ENCODE measurements at places on chromosomes 5 and 9.

- no peak for DNase-seq
Observed at GRCh38 chr5:66344544-66344943, 200.4 kb downstream of the SREK1 start.

- no peak for DNase-seq
Observed at GRCh38 chr9:21770871-21771560, 31.4 kb upstream of the MTAP start.

DNA sequence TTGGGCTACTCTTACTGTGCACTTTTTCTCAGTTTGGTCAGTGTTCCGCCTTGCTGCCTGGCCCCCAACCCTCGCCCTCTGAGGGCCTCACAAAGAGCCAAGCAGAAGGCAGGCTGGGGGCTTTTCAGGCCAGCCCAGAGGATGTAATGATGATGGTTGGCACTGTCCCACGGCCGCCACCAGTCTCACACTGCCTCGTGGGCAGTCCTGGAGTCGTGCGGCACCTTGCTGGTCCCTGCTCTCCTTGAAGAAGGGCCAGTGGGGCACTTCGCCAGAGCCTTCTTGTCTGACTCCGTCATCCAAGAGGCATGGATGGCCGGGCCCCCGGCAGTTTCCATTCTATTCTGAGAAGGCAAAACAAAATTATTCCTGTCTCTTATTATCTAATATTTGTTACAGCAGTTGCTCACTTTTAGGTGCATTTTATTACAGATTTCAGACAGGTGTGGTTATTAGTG, 21.0 kb downstream of the TENT4A start:
- DNase-seq = no peak

DNA sequence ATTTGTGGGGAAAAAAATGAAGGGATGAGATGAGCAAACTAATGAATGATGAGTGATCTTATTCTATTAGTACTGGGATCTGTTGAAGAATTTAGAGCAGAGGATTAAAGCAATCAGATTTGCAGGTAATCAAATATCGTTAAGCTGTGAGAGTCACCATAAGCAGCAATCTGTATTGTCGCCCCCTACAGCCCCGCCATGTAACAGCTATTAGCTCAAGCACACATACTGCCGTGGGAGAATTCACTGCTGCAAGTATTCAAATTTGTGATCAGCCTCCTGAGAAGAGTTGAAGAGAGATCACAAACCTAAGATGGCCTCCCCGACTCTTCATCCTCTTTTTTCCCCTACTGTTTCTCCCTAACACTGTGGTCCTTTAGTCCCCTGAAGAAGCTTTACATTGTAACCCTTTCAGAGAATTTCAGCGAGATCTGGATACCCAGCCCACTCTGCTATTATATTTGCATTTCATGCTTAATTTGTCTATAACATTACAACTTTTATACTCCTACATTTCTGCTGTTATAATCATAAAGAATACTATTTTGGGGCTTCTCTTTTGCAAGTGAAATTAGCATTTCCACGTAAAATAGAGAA, 28.5 kb upstream of the PHF24 start:
- peak; percentile 19 for DNase-seq

DNA sequence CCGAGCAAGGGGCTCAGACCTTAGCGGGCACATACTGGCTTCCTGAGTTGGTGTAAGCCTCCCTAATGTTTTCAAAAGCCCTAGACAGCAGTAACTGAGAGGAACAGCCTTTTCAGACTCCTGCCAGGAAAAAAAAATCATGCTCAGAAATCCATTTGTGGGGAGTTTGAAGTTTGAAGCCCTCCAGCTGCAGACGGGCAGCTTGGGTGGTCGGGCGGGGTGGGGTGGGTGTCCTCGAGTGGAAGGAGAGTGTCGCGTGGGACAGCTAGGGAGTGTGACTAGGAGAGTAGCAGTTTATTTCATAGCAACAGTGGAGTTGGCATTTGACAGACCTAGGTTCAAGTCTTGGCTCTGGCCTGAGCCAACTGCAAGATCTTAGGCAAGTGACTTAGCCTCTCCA, 90.7 kb upstream of the PITX1 start:
- DNase-seq = no peak

GRCh38 chr9:89177012-89177943, 1.3 kb downstream of the SHC3 start:
- no peak for DNase-seq

GRCh38 chr5:65126542-65127069, 355.1 kb downstream of the ADAMTS6 start:
- DNase-seq = no peak

DNA sequence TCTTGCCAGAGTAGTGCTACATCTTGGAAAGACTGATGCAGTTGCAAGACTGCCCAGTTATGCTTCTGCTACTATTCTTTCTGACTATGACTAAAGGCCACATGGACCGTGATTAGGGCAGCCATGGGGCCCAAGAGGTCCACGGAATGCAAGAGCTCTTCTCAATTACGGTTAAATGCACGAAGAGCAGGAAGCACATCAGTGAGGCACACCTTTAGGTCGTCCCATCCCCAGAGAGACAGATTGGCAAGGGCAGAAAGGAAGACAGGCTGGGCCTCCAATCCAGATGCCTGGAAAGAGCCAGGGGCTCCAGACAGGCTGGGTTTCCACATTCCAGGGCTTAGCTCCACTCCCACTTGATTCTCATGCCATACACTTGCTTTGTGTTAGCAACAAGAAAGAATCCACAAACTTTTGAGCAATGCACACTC, 132.3 kb upstream of the SLIT3 start:
- DNase-seq = no peak

DNA sequence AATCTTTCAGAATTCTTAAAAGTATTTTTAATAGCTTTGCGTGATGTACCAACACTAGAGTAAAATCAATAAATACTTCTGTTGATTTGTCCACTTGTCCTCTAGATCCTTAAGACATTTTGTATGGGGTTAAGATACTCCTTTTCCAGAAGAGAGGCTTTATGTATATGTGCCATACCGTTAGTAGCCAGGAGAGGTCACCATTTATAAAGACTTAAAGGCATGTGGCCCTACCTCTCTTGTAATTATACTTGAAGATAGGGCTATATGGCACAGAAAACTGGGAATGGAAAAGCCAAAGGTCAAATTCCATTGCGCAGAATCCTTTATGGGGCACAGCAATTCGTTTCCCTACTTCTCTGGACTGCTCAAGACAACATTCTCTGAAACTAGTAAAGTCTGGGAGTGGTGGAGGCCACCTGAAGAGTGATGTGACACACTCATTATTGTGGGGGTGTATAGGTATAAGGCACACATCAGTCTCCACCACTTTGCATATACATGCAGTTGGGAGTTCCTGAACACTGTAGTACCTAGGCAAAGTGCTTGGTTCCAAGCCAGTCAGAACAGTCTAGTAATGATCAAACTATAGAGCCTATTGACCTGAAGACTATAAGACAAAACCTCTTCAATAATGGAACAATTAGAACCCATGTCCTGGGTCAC, 140.1 kb upstream of the FBXL17 start:
- peak; percentile 1 for DNase-seq

DNA sequence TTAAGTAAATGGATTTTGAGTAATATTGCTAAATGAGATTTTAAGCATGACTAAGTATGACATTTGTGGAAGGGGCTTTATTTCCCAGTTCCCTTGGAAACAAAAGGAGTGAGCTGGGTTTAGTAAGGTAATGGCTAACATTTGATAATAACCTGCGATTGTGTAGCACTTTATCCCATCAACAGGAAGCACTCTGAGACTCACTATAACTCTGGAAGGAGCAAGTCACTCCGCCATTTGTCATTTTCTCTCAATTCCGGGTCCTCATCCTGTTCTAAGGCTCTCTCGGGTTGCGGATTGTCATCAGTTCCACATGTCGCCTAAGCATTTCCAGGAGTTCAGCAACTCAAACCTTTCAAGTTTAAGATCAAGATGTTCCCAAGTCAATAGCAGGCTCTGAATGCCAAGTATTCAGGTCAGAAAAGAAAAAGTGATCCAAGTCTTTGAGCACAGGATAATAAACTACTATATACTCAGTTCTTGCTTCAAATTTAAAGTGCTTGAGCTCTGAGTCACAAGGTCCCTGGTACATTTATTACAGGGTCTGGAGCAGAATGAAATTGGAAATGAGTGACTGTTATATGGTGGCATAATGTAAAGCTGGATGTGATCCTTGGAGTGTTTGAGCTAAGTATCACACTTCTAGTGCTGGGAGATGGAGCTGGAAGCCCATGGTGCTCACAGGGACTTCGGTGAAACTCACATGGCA, 39.3 kb downstream of the CAPSL start:
- DNase-seq = no peak

DNA sequence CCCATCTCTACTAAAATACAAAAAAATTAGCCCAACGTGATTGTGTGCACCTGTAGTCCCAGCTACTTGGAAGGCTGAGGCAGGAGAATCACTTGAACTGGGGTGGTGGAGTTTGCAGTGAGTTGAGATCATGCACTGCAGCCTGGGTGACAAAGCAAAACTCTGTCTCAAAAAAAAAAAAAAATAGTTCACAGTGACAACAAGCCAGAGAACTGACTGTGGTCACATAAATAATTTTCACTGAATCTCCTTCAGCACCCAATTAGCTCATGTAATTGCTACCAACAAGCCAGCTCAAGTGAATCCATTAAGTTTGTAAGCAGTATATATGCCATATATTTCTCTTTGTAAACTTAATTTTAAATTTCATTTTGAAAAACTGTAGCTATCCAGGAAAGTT, 14.5 kb upstream of the AFAP1L1 start:
- DNase-seq = no peak

GRCh38 chr5:171367424-171368370, 20.0 kb upstream of the NPM1 start:
- DNase-seq = no peak

DNA sequence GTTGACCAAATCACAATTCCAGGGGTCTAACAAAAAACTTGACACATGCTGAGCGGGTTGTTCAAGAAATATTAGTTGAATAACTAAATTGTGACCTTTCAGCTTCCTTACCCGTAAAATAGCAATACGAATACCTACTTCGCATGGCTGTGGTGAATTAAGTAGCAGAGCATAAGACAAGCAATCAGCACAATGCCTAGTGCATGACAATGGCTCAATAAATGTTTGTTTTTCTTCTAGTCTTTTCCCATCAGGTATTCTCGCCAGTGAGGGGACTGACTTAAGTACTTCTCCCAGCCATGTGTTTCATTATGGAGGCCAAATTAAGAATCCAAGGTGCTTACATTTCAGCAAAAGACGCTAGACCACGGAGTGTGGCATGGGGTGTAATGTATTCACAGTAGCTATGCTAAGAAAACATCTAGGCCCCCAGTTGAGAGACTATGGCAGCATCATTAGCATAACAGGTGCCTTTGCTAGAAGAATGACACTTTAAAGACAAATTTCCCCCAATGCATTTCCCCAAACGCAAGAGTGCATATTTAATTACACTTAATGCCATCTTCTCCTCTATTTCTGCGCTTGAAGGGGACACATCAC, 145.9 kb downstream of the ASTN2 start:
- no peak for DNase-seq

- DNase-seq = no peak
Observed at GRCh38 chr5:168308976-168309598, 17.6 kb downstream of the WWC1 start.

DNA sequence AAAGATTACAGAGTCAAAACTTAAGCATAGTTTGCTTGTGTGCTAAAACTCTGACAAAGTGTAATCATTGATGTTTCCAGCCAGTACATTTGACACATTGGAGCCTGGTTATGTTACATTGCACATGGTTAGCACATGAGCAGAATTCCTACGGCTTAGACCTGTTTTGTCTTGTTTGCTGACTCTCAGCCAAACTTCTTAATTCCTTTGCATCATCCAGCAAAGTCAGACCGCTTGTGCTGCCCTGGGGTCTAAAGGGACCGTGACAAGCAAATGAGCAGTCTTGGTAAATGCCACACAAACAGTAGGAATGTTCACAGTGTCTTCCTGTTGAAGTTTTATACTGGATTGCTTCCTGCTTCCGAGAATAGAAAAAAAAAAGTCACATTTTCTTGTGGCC, 72.0 kb upstream of the ENTREP1 start:
- DNase-seq = no peak

DNA sequence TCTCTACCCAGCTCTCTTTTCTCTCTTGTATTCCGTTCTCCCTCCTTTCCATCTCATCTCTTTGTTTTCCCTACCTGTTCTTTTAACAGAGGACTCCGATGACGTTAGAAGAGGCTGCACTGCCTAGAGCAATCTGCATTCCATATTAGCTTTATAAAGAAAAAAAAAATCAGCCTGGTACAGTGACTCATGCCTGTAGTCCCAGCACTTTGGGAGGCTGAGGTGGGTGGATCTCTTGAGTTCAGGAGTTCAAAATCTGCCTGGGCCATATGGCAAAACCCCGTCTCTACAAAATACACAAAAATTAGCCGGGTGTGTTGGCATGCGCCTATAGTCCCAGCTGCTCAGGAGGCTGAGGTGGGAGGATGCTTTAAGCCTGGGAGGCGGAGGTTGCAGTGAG, 49.0 kb downstream of the DAPK1 start:
- DNase-seq = no peak

GRCh38 chr5:73901455-73901854, 275.5 kb downstream of the ARHGEF28 start:
- no peak for DNase-seq

DNA sequence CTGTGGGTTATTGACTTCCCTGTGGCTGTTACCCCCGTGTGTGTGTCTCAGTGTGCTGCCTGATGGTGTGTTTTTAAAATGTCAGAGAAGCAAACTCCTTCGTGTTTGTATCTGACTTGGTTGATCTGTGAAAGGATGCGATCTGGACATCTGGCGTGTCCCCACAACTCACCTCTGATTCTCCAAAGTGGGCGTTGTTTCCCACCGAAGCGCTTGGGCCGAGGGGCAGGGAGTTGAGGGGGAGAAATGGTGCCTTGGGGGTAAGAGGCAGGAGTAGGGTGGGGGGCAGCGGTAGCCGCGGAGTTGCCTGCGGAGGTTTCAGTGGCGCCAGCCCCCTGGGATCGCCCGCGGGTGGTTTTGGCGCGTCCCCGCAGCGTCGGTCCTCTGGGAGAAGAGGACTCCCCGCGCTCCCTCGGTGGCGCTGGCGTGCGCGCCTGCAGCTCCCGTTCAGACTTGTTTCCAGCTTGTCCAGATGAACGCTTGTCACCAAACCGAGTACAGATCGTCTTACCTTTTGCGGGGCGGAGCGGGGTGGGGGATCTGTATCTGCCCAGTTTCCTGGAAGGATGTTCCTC, 1.1 kb downstream of the MAST4 start:
- peak; percentile 11 for DNase-seq

DNA sequence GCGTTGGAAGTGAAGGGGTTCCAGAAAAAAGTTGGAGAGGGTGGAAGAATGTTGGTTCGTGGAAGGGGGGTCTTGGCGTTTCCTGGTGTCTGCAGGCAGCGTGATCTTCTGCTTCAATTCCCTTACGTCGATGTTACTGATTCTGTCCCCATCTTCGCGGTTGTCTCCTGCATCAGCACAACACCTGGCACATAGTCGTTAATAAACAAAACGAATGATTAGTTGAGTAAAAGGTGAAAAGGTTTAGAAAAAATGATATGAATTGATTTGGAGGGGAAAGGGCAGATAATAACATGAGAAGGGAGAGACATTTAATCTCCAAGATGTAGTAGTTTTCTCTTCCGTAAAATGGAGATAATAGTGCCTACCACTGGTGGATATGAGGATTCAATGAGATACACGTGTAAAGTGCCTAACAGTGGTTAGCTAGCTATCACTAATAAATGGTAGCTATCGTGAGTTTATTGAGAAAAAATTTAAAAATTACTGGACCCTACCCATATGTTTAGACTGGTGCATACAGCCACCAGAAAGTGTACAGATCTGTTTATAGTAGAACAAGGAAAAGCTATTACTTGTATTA, 556 bp downstream of the MTREX start:
- no peak for DNase-seq
